ENCODE measurements at places on chromosomes 6 and 20.

DNA sequence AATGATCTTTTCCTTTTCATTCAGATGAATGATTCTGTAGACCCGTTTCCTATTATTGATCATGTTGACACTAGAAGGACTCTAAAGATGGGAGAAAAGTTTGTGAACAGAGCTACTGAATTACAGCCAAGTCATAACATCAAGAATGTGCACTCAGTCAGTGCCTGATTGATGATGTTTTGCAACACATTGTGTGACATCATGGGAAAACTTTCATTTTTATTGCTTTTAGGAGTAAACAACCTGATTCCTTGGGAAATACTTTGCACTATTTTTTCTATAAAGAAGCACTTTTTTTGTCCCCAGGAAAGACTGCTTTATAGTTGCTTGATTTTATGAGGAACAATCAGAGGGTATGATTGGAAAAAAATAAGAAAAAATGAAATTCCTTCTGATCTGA lies 383.8 kb upstream of the JAG1 start:
- peak; percentile 67 for DNase-seq

DNA sequence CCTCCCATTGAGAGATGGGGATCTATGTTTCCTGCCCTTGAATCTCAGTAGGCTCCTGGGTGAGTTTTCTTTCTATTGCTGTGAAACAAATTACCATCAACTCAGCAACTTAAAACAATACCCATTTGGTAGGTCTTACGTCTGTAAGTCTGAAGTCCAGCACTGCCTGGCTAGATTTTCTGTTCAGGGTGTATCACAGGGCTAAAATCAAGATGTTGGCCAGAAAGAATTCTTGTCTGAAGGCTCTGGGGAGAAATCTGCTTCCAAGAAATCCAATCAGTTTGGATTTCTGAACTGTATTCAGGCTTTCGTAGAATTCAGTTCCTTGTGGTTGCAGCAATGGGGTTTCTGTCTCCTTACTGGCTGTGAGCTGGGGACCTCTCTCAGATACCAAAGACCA lies 99.6 kb upstream of the SLC24A3 start:
- DNase-seq: no peak

DNA sequence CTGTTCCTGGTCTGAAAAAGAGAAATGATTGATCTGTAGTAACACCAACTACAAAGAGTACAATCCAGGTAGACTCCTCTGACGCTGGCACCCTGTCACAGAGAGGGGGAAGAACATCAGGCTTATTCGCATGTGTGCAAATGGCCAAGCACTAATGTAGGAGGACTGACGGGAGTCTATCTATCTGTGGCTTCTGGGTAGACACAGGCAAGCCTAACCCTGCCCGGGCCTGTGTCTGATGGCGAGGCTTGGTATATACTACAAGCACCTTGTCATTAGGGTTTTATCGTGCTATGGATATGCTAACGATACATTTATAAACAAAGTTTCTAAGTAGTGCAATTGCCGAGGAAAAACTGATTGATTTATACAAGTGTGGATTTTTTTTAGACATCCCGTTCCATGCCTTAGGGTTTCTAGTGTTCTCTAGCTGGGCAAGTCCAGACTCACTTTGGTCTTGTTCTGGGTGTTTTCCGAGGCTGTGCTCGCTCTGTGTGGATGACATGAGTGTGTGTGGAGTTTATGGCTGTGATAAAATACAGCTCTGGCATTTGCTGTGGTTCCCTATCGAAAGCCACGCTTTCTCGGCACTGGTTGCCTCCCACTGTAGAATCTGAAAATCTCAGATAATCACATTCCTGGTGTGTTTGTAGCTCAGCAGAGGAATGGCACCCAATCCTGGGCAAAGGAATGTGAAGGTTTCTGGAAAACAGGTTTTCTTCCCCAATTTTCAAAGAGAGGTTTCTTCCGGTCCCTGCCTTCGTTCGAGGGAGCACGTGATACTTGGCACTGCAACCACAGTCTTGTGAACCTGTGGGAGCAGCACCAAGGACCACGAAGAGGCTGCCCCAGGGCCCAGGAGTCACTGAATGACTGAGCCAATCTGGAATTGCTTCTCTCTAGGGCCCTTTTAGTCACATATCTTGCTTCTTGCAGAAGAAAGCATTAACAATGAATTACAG lies 67.5 kb upstream of the EDN1 start:
- no peak for DNase-seq

DNA sequence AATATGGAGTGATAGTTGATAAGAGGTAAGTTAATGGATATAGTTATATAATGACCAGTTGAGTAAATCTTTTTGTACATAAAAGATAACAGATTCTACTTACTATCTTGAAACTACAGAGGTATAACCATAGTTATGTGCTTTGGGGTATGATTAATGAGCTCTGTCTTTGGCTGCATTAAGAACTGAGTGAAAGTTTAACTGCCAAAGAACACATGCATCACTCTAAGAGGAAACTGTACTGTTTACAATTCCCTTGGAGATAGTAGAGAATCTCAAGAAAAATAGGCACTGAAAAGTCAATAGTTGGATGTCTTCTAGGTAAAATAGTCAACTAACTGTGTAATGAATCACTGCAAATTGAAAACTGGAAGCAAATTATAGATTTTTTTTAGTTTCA lies 1129.5 kb downstream of the EPHA7 start:
- no peak for DNase-seq

DNA sequence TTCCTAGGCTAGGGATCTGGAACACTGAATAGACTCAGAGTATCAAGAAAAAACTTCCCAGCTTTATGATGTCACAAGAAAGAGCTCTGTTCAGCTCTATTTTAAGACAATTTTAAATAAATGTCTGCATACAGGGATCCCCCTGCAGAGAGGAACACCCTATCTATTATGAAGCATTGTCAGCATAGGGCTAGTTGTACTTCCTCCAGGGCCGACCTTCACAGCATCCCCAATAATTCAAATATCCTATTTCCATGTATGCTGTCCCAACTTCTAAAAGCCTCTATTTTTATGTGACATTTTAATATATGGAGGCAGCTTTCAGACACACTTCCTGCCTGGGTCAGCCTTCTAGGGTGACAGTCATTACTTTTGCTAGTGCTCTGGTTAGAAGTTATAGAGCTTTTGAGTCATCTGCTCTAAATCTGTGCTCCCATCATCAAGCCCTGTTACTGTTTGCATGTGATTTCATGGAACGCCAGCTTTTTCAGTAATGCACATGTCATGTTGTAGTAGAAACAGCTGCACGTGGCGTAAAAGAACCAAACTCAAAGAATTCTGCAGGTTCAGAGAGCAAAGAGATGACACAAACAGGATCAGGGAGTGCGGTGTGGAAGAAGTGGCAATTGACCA lies 189.2 kb downstream of the ADGB start:
- DNase-seq: no peak

DNA sequence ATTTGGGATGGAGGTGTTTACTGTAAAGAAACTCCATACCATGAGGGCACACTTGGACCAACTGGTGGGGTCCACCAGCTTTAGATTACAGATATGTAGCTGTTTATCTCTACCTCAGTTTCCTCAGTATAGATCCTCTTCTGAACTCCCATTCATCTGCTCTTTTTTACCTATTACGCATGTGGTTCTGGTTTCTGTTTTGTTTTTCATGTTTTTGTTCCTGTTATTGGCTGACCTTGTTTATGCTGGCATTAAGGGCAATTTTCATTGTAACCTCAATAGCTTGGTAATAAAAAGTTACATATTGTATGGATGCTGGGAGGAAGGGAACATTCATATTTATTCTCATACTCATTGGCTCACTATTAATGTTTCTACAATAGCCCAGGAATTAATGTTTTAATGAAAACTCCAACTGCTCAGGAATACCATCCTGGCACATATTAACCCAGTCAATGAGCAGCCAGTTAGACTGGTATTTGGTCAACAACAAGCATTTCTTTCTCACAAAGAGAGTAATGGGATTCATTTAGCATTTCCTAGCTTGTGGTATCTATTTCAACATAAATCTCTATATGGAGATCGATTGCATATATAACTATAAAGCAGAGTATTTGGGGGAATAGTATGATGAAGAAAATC lies 83.8 kb upstream of the FAM184A start:
- DNase-seq: no peak
